ENCODE measurements at places on chromosomes 3 and 15.

DNA sequence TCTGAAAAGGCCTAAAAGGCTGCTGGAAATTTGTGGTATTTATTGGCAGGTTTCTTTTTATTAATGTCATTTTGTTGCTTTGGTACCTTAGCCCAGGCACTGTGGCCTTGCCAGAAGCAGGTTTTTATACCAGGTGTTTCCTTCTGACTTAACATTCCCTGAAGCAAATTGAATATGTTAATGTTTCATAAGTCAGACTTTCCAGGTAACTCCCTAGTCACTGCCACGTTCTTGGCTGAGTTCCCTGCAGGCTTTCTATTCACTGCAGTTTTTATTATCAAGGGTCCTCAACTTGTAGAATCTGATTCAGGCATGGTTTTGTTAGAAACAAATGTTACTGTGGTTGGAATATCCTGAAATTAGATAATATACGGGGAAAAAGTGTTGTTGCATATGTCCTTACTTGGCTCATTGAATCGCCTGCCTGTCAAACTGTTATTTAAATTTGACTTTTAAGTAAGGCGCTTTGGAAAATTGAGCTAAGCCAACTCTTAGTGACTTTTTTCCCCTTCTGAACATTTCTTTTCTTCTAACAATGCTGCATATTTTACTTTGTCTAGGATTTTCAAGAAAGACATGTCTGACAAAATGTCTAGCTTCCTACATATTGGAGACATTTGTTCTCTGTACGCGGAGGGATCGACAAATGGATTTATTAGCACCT, 22.9 kb downstream of the ITPR1 start:
- DNase-seq: no peak

DNA sequence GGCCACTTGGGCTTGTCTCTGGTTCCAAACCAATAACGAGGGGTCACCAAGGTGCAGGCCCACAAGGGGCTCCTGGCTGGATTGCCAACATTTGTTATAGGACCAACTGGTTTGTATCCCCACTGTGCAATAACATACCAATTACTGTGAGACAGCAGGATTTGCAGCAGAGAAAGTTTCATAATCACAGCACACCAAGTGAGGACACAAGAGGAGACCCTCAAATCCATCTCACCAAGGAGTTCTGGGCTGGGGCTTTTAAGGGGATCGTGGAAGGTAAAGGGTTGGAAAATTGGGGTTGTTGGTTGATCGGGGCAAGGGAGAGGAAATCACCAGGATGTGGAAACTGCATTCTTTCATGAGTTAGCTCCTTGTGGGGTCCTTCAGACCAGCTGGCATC, 29.7 kb upstream of the LHFPL4 start:
- no peak for DNase-seq

DNA sequence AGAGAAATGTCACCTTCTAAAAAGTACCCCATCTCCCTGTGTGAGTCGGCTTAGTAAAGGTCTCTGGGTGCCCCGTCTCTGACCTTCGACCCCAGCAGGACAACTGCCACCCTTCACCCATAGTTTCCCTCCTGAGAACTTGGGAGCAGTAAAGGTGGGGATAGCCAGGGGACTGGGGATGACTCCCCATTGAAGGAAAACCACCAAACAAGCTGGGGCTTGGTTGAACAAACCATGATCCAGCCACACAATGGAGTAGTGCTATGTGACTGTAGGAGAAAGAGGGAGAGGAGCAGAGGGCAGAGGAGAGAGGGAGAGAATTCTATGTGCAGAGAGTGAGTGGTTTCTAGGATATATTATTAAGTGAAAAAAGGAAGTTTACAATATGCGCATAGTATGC, 33.7 kb downstream of the IDH3A start:
- DNase-seq: no peak

DNA sequence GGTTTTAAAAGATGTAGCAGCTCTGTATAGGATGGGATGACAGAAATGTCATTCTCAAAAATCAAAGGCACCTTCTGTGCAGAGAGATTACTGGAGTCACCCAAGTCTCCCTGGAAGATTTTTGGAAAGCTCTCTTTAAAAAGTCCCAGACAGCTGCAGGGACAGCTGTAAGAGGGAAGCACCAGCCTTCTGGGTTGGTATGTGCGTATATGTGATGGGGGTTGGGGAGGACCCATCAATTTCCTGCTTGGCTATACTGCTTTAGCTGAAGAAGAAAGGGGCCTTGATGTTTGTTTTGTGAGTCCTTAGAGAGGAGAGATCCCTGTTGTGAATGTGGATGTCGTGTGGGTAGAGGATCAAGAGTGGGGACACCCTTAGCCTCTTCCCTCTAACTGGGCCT, 5.4 kb upstream of the SEC11A start:
- DNase-seq: no peak

DNA sequence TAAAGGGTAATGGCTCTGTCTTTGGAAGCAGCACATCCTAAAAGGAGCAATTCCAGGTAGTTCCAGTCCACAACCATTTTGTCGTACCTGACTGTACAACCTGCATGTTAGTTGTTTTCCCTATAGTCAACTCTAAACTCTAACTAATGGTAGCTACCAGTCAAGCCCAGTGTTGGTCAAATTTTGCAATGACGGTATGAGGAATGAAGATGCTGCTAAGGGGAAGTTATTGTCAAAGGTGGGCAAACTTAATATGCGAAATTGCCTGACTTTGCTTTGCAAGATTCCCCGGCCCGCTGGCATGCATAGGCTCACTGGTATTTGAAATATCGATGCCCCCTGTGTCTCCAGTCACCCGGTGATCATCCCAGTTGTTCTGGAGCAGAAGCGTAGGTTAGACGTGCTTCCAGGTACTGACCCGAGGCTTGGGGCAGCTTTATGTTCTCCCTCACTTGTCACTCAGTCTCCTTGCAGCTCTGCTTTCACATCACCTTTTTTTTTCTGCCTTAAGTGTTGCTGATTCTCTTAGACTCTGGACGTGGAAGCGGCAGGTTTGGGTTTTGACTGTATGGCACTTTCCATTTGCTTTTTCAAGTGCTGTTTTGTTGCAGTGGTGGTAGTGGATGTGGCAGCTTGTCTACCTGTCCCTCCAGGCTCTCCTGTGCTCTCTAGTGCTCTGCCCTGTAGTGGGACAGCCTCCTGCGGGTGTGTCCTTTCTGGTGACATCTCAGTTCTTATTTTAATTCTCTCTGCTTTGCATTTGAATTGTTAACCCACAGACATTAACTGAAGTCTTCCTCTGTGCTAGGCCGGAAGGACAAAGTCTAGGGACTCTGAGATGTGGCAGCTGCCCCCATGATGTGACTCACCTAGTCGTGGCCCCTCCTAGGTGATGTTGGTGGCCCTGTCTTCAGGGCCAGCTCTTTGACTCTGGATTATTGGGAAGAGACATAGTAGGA, 95.8 kb upstream of the UMPS start:
- no peak for DNase-seq

GRCh38 chr15:65819563-65819960, 27.5 kb upstream of the DENND4A start:
- no peak for DNase-seq

GRCh38 chr3:106176734-106177133, 307.9 kb upstream of the CBLB start:
- DNase-seq: no peak

- DNase-seq: no peak
Measured at GRCh38 chr3:55797084-55797483, 310.0 kb upstream of the WNT5A start.

DNA sequence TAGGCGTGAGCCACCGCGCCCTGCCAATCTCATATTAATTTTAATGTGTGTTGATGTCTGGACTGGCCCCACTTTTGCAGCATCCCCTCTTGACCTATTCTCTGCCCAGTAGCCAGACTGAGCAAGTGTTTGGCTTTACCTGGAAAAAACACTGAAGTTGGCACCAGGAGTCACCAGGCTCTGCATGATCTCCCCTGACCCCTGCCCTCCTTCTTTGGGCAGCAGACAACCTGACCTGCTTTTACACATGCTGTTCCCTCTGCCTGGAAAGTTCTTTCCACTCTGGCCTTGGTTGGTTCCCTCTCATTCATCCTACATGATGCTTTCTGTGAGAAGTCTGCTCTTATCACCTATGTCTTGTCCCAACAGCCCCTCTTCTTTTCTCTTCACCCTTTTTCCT, 67.9 kb upstream of the SLC2A2 start:
- DNase-seq: no peak

GRCh38 chr3:196660381-196661166, 21.1 kb downstream of the NRROS start:
- DNase-seq: no peak

DNA sequence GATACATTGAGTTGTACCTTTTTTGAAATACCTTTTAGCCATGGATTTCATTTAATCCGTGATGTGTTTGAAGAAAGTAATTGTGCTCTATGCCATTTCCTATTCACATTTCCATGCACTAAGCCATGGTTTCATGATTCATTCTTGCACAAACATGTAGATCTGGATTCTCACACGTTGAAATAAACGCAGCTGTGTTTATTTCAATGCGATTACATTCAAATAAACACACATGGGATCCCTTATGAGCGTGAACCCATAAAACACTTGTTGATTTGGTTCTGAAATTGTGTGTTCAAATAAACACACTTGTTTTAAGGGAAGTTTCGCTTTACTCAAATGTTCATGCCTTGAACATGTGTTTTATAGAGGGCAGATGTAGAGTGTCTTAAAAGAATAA, 39.2 kb downstream of the BBX start:
- DNase-seq: no peak

- no peak for DNase-seq
Measured at GRCh38 chr3:124984754-124985153, 50.2 kb upstream of the MUC13 start.

Data from stimulated activated CD8-positive, alpha-beta memory T cell treated with anti-CD3 and anti-CD28 coated beads, Interleukin-7, amount 100 ng/mL, for 24 hours (primary cell).